ENCODE measurements at places on chromosomes 6 and 20.

DNA sequence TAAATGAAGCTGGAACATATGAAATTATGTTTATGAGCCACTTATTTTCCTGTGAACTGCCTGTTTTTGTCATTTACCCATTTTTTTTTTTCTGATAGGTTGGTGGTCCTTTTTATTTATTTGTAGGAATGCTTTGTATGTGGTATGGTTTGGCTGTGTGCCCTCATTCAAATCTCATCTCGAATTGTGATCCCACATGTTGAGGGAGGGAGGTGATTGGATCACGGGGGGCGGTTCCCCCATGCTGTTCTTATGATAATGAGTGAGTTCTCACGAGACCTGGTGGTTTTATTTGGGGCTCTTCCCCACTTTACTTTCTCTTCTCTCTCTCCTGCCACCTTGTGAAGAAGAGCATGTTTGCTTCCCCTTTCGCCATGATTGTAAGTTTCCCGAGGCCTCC, 77.3 kb downstream of the CDH26 start:
- DNase-seq = no peak

- no peak for DNase-seq
These were observed 57.2 kb downstream of the BCAS4 start for GRCh38 chr20:50852085-50852484.

- DNase-seq = no peak
These were observed 13.4 kb downstream of the PHIP start for GRCh38 chr6:79064635-79065034.

GRCh38 chr20:42179768-42180167, 561.6 kb upstream of the CHD6 start:
- no peak for DNase-seq

- no peak for DNase-seq
These were observed 60.3 kb downstream of the ADGRG6 start for GRCh38 chr6:142361779-142362750.

DNA sequence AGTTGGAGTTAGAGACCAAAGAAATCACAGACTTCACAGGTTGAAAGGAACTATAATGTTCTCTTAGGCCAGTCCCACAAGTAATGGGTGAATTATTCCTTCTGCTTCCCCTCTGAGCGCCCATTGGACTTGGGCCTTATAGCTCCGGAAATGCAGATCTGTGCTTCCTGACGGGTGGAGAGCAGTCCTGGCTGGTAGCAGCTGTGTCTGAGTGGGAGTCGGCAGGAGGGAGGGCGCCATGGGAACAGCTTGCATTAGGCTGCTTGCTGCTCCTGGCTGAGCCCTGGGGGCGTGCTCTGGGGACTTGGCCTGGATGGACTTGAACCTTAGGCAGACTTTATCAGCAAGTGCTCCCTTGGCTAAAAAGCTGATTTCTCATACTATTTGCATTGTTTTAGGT, 18.4 kb upstream of the NUP153 start:
- no peak for DNase-seq

GRCh38 chr6:135801755-135802465, 49.6 kb upstream of the PDE7B start:
- DNase-seq = no peak

GRCh38 chr20:23000232-23000947, 34.7 kb upstream of the SSTR4 start:
- peak; percentile 23 for DNase-seq

GRCh38 chr6:112911959-112912358, 564.8 kb downstream of the RFPL4B start:
- no peak for DNase-seq

- DNase-seq = no peak
These were observed 45.1 kb upstream of the TENT5A start for GRCh38 chr6:81797591-81797990.

- no peak for DNase-seq
These were observed 374.6 kb upstream of the JARID2 start for GRCh38 chr6:14871221-14871620.

GRCh38 chr20:53752971-53753879, 159.6 kb upstream of the ZNF217 start:
- DNase-seq = no peak

- DNase-seq = no peak
These were observed at the start of gene SRMS for GRCh38 chr20:63547725-63548480. SRMS (minus strand) TSS chr20:63547749; CDS start chr20:63547463, 286 bp downstream.

DNA sequence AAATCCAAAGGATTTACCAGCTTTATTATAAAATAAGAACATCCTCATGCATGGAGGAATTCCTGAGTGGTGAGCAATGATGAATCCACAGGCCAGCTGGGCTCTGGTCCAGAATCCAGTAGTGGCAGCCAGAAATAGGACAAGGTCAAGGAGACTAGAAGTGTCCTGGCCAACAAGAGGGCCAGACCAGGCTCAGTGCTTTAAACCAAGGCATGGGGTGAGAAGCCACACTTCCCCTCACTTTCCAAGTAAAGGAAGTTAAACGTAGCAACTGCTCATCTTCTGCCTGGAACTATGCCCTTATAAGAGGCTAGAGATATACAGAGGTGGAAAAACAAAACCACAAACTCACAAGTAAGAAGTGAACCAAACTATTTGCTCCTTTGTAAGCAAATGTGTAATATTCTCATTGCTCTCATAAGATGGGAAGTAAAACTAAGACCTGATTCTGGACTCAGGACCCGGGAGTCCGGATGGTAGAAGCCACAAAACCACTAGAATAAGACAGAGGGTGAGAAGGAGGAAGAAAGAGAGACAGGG, 253.2 kb downstream of the UST start:
- peak; percentile 61 for DNase-seq

DNA sequence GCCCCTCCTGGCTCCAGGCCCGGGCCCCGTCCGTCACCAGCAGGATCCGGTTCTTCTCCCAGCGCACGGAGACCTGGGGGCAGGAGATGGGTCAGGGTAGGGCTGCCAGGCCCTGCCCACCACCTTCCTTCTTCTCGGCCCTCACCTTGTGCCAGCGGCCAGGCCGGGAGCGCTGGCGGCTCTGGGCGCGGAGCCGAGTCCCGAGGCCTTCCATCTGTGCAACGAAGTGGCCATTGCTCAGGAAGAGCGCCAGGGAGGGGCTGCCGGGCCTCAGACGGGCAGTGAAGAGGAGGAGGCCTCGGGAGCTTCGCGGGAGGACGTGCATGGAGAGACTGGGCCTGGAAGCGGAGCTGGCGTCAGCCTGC, 7.9 kb downstream of the ADRM1 start:
- no peak for DNase-seq
